Stimulated activated CD8-positive, alpha-beta memory T cell treated with anti-CD3 and anti-CD28 coated beads, Interleukin-4, amount 100 ng/mL, for 48 hours (primary cell): ENCODE measurements at places on chromosomes 7 and 10.

- no peak for DNase-seq
Observed at GRCh38 chr7:80809545-80809944, 109.3 kb downstream of the SEMA3C start.

GRCh38 chr7:25653384-25653783 lies 425.1 kb upstream of the NPVF start:
- no peak for DNase-seq

GRCh38 chr10:103861505-103861904 lies 6.1 kb upstream of the SH3PXD2A start:
- no peak for DNase-seq

- DNase-seq = no peak
Observed at GRCh38 chr10:62996925-62997324, 136.2 kb upstream of the NRBF2 start.

DNA sequence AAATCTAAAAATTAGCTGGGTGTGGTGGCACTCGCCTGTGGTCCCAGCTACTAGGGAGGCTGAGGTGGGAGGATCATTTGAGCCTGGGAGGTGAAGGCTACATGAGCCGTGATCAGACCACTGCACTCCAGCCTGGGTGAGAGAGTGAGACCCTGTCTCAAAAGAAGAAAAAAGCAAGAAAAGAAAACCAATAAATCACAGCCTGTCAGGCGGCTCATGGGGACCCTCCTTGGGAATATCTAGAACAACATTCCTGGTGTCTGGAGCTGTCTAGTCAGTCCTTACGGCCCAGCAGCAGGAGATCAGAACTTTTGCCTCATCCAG lies 130.6 kb upstream of the TNRC18 start:
- DNase-seq = no peak

DNA sequence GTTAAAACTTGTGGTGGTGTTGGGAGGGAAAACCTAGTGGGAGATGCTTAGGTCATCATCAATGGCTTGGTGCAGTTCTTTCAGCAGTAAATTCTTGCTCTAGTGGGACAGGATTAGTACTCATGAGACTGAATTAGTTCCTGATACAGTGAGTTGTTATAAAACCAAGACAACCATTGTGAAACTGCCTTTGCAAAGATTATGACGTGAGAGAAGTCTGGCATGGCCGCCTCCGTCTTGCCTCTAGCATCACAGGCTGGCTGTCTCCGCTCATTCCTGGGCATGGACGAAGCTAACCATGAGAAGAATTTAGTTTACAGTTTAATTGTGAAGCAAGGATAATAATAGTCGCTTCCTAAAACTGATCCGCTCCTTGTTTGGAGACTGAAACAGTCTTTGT lies 186.4 kb downstream of the KIF20B start:
- DNase-seq = no peak

DNA sequence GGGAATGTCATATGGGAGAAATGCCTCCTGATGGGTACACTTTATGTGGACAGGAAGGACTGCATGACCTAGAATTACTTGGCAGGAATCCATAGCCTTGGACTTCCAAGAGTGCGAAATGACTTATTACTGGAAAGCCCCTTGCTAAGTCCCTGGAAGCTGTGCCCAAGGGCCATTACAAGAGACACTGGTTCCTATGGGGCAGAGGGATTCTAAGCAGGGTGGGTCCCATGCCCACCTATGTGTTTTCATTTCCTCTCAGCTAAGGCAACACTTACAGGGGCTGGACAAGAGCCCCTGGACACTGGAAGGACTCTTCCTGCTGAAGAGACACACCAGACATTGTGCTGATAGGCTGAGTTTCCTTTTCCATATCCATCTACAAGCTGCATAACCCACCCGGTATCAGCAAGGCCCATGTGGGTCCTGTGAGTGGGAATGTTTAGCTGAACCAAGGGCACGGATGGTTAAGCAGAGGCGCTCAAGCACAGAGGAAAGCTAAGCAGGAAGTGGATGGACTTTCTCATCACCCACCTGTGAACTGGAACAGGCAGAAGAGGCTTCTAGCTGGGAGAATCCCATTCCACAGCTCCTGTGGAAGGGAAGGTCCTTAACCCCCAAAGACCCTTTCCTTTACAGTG lies 56.2 kb downstream of the XPNPEP1 start:
- DNase-seq = no peak

GRCh38 chr10:110203500-110204455 lies 3.6 kb upstream of the MXI1 start:
- no peak for DNase-seq

DNA sequence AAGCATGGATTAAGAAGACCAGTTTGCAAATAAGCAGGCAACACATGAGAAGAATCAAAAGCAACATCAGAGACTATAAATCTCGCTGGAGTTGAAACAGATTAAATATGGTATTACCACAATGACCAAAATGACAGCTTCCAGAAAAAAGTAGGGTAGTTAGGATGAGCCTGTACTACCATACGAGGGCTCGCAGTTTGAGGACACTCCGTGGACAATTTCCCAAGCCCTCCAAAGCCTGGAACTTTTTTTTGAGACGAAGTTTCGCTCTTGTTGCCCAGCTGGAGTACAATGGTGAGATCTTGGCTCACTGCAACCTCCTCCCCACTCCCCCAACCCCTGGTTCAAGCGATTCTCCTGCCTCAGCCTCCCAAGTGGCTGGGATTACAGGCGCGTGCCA lies 1.0 kb downstream of the LRRC17 start:
- no peak for DNase-seq

DNA sequence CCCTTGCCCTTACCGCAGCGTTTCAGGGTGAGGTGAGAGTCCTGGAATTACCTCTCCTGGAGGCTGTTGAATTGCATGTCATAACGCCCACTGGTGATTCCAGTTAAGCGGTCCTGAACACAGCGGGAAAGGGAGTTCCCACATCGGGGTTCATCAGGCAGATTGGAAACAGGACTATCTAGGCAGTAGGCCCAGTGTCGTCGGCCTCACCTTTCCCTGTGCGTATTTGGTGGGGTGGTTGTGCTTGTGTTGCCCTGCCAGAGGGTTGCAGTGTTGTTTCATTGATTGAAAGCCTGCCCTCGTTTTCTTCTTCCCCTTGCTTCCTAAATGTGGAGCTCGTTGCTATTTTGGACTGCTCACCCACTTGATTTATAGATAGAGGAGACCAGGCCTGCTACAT lies 10.6 kb upstream of the SUN1 start:
- no peak for DNase-seq

GRCh38 chr10:17348501-17349349 lies 105.7 kb downstream of the ST8SIA6 start:
- no peak for DNase-seq
